ENCODE measurements at places on chromosomes 16 and 17.

DNA sequence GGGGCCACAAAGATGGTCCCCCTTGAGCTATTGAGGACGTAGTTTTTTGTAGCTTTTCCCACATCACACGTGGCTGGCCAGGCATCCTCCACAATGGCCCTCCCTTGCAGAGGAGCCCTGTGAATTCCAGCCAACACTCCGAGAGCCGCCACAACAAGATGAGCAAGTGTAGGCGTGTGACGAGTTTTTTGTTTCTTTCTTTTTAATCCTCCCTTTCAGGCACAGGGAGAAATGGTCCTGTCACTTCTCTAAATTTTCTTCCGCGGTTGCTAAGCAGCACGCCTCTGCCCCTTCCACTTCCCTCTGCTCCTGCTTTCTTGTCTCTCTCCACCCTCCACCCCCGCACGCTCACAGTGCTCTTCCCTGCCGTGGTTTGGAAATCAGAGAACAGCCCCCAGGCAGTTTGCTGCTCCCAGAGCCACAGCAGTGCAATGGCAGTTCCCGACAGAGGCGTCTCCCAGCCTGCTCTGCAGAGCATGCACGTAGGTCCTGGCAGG lies 68.0 kb upstream of the MRTFB start:
- no peak for DNase-seq

GRCh38 chr17:45149669-45150664 lies 1.7 kb downstream of the HEXIM1 start:
- no peak for DNase-seq

- DNase-seq = no peak
Observed at GRCh38 chr16:85462714-85463611, 150.2 kb upstream of the GSE1 start.

DNA sequence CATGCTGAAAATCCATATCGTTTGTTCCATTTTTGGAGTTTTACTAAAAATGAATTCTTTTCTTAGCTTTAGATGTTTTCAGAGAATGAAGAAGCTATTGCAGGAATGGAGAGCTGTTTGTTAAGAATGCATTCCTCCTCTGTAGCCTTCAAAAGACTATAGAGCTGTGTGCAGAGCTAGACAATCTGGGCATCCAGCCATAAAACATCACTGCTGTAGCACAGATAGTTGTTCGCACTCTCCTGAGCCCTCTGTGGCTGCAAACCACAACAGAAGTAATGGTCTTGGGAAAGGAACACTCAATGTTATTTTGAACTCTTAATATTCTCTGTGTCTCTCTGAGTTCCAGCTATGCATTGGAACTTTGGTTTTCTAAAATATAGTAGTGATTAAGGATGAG lies 4.9 kb downstream of the TNRC6C start:
- DNase-seq = no peak

DNA sequence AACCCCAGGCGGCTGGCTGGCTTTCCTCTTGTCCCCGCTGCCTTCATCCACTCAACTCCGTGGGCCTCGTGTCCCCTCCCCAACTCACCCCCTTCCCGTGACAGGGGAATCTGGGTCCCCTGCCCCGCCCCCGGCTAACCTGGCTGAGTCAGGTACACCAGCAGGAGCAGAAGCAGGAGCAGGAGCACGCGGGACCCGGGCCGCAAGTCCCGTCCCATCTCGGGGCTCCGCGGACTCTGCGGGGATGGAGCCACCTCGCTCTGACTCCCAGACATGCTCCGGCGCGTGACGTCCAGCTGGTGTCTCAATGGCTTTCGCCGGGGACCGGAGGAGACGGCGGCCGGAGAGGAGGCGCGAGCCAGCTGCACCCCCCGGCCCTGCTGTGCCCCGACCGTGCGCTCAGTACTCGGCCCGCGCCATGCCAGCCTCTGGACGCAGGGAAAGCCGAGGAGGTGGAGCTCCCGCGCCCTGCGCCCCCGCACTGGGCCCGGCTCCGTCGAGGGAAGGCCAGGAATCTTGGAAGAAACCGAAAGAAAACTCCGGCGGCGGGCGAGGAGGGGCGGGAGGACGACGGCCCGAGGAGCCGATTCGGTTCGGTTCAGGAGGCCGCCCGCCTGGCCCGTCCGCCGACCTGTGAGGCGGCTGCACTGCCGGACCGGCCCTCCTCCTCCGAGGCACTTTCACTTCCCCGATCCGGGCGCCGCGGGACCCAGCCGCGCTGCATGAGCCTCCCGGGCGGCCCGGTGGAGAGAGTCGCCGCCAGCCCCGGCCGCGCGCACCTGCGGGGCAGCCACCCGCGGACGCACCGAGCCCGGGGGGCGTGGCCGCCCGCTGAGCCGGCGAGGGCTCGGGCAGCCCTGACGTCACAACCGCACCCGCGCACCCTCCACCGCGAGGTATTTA lies at the start of the genes CXCL16 and ZMYND15:
TSS of gene CXCL16 (minus strand) at position 807 of the 903 bp plus-strand sequence. CDS start at position 218, 589 bp downstream.
TSS of gene ZMYND15 (plus strand) at position 712 of the 903 bp plus-strand sequence. CDS start 716 bp downstream, outside the sequence.
- DNase-seq = no peak
